ENCODE measurements at places on chromosomes 12 and 14.

- peak; percentile 69 for DNase-seq
Measured at GRCh38 chr12:119704065-119704747, 36.3 kb downstream of the PRKAB1 start.

DNA sequence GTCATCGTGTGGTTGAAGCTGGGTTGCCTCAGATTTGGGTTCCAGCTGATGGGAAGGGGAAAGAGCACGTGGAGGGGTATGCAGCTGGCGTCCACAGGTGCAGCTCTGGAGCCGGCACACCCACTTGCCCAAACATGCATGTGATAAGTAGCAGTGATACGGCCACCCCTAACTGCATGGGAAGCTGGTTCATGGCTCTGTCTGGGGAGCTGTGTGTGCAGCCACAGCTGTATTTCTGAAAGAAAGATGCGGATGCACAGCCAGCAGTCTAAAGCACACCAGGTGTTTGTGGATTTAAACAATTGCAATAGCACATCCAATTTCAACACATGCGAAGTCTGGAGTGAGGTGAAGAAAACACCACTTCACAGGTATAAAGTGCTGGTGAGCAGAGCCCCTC, 181.4 kb downstream of the EFCAB11 start:
- no peak for DNase-seq

- no peak for DNase-seq
Measured at GRCh38 chr14:33063521-33063920, 124.8 kb downstream of the NPAS3 start.

- peak; percentile 24 for DNase-seq
Measured at GRCh38 chr14:55245657-55246268, 25.5 kb upstream of the FBXO34 start.

GRCh38 chr12:1470051-1470450, 124.3 kb downstream of the FBXL14 start:
- DNase-seq, result no peak

GRCh38 chr12:82953397-82953796, 266.7 kb downstream of the TMTC2 start:
- DNase-seq, result no peak

DNA sequence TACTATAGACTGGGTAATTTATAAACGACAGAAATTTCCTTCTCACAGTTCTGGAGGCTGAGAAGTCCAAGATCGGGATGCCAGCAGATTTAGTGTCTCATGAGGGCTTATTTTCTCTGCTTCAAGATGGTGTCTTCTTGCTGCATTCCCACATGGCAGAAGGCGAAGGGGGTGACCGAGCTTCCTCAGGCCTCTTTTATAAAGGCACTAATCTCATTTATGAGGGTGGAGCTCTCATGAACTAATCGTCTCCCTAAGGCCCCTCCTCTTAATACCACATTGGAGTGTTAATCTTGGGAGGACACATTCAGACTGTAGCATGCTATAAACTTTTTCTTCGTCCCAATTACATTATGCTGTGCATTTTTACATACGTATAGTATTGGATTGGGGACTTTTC, 200.4 kb upstream of the ARHGAP5 start:
- no peak for DNase-seq

- no peak for DNase-seq
Measured at GRCh38 chr14:97523936-97524335, 726.8 kb downstream of the VRK1 start.

- peak; percentile 30 for DNase-seq
Measured at GRCh38 chr12:7190268-7191055, 976 bp downstream of the PEX5 start.

DNA sequence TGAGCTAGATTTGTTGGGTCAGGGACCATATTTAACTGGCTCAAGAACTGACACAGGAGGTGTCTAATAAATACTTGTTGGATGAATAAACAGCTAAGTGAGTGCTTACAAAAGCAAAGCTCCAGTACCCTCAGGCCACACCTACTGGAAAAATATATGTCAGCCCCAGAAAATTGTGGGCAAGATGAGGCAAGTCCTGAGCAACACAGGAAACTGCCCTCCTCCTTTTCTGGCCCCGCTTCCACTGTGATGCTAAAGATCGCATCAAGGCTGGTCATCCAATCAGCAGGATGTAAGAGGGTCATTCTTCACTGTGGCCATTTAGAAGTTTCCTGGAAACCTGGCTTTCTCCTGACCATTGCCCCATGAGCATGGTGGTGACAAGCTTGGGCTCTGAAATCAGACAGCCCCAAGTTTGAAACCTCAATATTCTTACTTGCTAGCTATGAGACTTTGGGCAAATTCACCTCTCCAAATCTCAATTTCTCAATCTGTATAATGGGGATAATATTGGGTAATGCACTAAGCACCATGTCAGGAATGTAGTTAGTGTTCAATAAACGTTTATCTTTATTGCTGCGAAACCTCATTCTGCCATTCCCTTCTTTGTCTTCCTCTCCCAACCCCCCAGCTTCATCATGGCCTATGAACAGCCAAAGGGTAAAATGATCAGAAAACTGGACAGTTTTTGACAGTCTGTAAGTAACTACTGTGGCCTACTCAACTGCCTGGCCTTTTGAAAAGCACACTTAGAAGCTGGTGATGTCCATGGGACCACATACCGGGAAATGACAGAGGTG, 139.3 kb upstream of the PZP start:
- peak; percentile 69 for DNase-seq

DNA sequence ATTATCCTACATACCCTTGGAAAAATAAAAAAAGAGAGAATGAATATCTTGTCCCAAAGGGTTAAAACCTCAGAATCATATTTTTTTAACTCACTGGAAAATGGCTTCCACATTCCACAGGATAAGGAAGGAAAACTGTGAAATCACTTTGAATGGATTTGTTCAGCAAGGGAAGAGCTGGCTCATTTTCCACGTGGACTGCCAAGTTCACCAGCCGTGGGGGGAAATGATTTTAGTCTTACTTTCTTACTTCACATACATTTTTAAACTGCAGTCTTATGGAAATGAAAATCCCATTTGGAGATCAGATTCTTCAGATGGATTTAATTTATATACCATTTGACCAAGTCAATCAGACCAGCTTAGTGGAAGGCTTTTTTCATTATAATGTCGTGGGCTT, 29.9 kb upstream of the AEBP2 start:
- no peak for DNase-seq

GRCh38 chr14:77248666-77249065, 22.3 kb downstream of the NGB start:
- DNase-seq, result peak; percentile 52

All from EL (cell line).